ENCODE measurements at places on chromosomes 7 and 10.
A peak's percentile ranks its signal among the peaks of the same experiment; 100 is the strongest.

DNA sequence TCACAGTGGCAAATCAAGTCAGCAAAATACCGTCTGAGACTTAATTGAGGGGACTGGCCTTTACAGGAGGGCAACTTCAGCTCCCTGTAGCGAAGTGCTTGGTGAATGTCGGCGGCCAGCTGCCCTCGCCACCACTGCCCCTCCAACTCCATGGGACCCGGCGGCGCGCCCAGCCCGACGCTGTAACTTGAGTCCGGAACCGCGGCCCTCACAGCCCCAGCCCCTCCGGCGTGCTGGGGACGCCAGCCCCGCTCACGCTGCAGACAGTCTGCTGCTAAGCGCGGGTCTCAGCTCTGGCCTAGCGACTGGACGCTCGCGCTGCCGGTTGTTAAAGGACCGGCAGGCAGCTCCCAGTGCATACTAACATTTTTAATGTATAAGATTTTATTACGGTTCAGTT is 113.4 kb upstream of the NUPR2 start:
- DNase-seq: no peak

DNA sequence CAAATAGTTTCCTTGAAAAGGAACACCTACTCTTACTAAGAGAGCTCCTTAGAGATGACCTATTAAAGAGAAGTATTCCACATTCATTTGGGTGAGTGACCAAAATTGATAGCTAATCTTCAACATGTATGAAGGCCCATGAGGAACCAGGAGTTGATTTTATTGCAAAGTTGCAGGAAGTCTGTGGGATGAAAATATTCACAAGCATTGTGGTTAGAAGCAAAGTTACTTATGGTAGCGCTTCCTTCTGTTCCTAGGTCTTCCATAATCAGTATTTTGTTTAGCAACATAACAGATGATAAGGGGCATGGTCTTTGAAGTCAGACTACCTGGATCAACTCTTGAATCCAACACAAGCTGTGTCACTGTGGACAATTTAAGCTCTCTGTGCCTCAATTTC is 164.5 kb downstream of the DGKB start:
- no peak for DNase-seq

- DNase-seq: no peak
Observed at GRCh38 chr10:27207350-27207749, 33.2 kb downstream of the ACBD5 start.

- no peak for DNase-seq
Observed at GRCh38 chr10:132714096-132714985, 71.6 kb downstream of the NKX6-2 start.

DNA sequence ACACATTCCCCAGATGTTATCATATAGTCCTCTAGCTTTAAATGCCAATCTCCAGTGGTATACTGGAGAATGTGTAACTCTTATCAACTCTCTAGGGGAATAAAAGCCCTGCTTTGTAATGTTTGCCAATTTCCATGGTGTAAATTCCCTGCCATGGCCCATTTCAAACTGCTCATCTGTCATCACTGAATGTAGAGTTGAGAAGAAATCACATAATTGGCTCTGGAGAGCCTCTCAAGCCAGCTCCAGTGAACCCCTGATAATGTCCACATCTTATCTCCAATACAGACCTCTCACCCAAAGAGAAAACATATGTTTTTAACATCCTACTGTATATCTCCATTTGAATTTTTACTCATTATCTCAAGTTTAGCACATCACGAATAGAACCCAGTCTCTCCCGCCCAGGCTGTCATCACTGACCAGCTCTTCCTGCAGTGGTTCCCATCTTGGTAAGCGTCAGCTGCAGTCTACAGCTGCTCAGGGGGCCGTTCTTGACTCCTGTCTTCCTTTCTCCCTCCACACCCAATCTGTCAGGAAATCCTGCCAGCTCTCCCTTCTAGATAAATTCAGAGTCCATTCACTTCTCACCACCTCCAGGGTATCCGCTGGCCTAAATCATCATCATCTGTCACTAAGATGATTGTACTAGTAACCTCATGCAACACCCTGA is 332.4 kb downstream of the FRMD4A start:
- no peak for DNase-seq

GRCh38 chr10:49831352-49832035 is 69.4 kb upstream of the OGDHL start:
- no peak for DNase-seq

GRCh38 chr7:67813621-67814292 is 817.1 kb downstream of the TYW1 start:
- no peak for DNase-seq

DNA sequence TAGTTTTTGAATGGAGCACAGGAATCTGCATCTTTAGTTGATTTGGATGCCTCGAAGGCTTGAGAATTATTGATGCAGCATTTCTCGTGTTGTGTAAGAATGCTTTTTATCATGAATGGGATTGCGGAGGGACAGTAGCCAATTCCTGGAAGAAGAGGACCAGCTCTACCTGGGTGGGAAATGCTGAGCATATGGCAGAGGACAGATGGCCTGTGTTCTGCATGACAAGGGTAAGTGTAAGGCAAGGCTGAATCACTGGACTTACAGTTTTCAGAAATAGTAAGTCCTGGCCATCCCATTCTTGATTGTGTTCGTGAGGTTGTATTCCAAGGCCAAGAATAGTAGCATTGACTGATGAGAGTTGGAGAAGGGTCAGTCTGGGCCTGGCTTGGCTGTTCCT is 15.9 kb downstream of the RP9 start:
- no peak for DNase-seq

GRCh38 chr10:58515291-58515941 is 2.7 kb downstream of the BICC1 start:
- DNase-seq: no peak

DNA sequence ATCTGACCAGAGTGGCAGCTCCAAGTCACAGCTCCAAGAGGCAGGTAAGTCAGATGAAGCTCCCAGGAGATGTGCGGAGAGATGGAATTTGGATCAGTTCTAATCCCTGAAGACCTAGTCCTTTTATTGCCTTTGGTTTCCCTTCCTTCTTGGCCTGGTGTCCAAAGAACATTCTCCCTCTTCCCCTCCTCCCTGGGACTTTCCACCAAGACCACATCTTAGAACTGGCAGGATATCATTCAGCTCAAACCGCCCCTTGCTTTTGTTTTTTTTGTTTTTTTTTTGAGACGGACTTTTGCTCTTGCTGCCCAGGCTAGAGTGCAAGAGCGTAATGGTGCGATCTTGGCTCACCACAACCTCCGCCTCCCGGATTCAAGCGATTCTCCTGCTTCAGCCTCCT is 190.8 kb downstream of the GFRA1 start:
- no peak for DNase-seq

- no peak for DNase-seq
Observed at GRCh38 chr10:86410542-86411124, 44.0 kb upstream of the GRID1 start.

DNA sequence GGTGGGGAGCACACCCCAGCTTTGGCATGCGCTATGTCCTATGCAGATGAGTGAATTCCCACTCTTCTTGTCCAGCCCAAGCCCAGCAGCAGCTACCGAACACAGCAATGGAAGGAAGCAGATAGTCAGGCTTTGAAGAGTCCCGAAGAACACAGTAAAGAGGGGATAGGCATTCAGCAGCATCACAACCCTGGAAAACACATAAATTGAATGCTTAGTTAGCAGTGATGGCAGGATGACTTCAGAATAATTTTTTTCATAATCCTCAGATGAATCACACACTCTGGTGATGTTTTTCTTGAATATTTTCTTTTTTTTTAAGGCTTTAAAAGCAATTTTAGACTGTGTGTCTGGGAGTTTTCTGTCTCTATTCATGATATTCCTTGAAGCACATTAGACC is 95.8 kb downstream of the CFAP58 start:
- no peak for DNase-seq

DNA sequence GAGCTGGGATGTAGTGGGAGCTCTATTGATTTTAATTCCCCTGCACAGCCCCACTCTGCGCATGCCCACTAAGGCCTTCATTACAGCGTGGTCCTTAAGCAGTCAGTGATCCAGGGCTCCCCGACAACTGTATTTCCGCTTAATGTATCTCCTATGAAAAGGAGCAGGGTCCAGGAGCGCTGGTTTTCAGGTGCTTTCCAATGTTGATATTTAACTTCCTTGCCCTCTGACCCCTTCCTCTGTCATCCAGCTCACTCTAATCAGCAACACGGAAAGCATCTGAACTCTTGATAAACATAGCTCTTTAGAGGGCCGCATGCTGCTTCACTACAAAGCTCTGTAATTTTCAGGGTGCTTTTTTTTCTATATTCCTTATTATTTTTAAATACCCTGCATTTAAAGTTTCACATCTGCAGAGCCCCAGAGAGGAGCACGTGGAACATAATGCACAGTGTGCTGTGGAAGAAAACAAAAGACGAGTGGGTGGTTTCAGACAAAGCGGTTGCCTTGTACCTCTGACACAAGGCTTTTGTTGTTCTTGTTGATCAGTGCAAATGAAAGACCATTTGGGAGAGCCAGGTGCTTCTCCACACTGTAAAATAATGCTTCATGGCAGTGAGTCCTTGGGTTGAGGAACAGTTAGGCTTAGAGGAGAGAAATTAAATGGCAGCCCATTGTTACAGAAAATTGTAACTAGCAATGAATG is 465.9 kb upstream of the CELF2 start:
- no peak for DNase-seq

- DNase-seq: no peak
Observed at GRCh38 chr7:133575726-133576440, 323.0 kb downstream of the EXOC4 start.

- DNase-seq: no peak
Observed at GRCh38 chr7:133863362-133864061, 263.6 kb upstream of the LRGUK start.

DNA sequence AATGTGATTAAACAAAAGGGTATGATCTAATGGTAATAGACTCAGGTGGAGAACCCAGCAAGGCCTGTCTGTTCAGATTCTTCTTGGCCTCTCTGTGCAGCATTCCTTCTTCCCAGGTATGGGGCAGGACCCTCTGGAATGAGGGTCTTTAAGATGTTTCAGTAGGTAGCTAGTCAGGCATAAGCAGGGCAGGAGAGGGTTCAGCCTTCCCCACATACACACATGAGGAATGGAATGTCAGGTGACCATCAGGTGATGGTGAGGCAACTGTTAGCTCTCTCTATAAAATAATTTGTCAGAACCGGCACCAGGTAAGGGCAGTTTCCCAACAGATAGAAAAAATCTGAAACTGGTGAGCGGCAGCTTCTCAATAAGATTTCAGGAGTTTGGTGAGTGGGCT is 222.3 kb upstream of the PHYHIPL start:
- no peak for DNase-seq

- DNase-seq: no peak
Observed at GRCh38 chr10:111984057-111984456, 199.5 kb downstream of the GPAM start.

DNA sequence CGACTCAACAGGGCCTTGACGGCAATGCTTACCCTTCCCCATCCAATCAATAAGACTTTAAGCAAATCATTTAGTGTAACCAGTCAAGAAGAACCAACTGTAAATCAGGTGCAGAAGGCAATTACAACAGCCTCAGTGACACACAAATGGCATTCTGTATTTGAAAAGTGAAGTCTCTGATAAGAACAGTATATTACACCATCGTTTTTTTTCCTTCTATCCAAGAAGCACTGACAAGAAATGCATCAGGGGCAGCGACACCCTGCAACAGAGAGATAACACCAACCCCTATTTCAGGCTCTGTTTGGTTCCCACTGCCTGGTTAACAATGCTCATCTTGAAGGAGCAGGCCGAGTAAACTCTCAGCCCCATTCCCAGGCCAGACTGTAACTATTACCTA is 204.0 kb upstream of the AOAH start:
- DNase-seq: no peak

DNA sequence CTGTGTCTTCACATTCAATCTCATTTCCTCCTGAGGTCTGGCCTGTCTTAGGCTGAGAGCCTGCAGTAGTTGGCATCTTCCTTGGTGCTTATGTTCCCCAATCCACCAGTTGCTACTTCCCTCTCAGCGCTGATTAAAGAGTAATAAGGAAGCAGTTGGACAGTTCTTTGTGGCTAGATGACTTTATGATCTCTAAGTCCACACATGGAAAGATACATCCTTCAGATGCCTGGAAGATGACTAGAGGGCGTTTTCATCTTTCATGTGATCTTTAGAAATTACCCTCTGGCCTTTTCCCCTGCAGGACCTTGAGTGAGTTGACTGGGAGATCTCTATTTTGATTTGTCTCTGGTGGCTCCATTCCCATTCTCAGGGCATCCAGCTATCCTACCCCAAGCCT is 204.5 kb downstream of the GRM3 start:
- DNase-seq: no peak

DNA sequence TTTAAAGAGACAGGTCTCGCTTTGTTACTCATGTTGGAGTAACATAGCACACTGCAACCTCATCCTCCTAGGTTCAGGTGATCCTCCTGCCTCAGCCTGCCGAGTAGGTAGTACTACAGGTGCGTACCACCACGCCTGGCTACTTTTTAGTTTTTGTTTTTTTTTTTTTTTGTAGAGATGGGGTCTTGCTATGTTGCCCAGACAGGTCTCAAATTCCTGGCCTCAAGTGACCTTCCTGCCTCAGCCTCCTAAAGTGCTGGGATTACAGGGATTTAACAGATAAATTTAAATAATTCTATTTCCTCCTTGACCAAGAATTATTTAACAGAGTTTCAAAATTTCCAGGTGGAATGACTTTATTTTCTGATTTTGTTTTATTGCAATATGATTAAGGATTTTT is 97.0 kb upstream of the OIT3 start:
- no peak for DNase-seq

- peak; percentile 21 for DNase-seq
Observed at GRCh38 chr10:114694752-114695151, 36.7 kb upstream of the ABLIM1 start.

DNA sequence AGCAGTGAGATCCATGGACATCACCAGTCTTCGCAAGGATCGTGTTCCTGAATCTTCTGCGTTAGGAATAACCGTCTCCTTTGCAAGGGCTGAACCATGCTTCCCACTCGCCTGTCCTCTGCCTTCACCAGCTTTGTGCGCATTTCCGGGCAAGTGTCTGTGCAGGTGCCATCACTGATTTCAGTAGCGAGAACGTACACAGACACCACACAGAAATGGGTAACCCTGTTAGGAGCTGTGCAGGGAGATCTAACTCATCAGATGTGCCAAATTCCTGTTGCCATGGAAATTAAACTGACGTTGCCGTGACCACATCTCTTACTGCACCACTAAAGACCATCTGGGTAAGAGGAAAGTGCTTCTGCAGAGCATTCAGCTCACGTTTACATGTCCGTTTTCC is 146.3 kb downstream of the DIP2C start:
- DNase-seq: no peak

GRCh38 chr10:24645784-24646183 is 77.9 kb downstream of the ARHGAP21 start:
- DNase-seq: no peak

DNA sequence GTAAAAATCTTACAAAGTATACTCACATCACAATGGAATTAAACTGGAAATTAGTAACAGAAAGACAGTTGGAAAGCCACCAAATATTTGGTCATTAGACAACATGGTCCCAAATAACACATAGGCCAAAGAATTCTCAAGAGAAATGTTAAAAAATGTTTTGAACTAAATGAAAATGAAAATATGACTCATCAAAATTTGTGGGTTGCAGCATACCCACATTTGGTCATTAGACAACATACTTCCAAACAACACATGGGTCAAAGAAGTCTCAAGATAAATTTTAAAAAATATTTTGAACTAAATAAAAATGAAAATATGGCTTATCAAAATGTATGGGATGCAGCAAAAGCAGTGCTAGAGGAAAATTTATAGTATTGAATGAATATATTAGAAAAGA is 130.6 kb downstream of the MARCHF5 start:
- DNase-seq: no peak
